ENCODE measurements at places on chromosomes 7 and 10.

DNA sequence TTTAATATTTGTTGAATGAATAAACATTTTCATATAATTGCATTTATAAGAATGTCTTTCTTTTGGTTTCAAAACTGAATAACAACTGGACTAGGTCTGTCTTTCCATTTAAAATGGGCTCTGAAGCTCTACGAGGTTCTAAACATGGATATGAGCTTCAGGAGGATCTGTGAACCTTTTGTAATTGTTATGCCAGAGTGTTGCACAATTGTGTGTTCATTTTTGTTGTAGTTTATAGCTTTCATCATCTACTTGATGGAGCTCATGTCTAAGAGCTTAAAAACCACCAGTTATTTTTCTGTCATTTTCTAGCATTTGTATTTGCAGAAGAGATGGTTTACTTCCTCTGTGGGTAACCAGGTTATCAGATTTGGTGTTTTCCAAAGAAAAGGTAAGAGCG lies 265.7 kb upstream of the NPY start:
- no peak for DNase-seq

DNA sequence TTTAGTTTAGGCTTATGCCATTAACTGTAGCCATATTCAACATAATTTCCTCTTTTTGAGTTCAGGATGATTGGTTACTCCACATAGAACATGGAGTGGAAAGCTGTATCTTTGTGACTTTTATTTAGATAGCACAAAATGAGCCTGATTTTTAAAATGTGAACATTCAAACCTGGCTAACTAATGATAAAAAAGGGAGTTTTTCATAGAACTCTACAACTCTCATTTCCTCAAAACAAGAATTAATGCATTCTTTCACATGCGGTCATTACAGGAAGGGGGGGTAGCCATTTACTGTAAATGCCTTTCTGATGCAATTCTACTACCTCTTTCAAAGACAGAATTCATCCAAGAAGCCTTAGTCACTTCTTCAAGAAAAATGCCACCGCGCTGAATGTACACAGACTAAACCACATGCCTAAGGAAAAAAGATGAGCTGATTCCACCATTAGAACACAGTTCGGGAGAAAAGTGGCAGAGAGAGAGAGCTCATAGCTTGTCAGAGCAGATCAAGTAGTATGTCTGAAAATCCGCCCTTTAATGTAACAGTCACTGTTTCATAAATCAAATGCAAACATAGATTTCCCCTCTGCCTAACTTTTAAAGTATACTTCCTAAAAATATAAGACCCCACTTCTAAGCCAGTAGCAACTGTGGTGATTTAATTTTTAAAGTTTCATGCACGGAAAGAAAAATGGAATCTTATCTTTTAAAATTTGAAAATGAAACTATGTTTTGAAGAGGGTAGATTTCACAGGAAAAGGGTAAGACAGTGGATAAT lies 226.4 kb upstream of the KLF14 start:
- no peak for DNase-seq

DNA sequence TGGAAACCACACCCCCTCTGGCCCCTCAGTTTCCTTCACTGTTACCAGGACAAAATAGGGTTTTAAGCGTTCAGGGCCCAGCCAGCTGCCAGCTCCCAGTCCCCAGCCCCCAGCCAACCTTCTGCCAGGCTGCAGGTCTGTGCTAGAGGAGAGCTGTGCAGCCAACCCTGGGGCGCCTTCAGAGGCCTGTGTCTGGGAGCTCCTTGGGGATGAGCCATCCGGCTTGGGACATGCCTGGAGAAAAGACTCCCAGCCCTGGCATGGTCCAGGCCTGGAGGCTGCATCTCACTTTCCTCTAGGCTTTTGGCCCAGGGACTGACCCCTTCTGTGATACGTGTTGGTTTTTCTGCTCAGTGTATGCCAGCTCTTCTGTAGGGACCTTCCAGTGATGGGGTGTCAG lies 487.6 kb upstream of the MGMT start:
- DNase-seq, result no peak

DNA sequence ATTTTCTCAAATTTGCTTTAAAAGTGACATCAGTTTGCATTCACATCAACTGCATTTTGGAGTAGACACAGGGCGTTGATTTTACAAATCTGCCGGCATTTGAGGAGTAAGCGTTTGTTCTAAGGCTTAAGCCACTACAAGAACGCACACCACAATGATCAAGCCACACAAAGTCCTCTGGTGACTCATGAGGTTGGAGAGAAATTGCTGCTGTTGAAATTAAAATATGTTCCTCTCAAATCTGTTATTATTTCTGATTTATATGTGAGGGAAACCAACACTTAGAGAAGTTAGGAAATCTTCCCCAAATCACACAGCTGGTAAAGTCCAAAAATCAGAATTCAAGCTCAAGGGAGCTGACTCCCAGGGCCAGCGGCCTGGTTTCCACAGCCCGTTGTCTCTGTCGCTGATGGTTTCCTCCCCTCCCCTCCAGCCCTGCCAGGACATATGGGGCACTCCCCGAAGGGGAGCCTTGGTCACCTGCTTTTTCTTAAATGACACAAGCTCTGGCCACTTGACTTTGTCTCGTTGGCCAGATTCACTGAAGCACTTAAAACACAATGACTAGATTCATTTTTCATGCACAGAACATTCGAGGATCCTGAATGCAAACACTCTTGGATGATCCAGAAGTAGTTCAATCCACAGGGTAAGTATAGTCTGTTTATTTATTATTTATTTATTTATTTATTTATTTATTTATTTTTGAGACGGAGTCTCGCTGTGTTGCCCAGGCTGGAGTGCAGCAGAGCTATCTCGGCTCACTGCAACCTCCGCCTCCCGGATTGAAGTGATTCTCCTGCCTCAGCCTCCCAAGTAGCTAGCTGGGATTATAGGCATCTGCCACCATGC lies 29.2 kb upstream of the KLF6 start:
- no peak for DNase-seq

DNA sequence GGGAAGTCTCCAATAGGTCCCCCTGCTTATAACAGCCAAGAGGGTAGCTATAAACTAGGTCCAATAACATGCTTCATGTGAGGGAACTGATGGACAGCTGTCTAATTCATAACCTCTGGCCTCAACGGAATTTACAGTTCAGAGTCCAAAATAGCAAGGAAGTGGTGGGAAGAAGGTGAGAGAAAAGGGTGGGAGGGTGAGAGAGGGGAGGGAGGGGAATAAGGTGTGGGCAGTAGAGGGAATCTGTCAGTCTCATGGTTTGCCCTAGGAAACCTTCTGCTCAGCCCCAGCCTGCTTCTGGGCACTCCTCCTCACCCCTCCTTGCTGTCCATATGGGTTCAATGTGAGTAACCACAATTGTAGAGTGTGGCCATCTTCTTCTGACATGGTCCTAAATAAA lies 133.4 kb upstream of the ADO start:
- DNase-seq, result no peak

GRCh38 chr10:79241990-79242619 lies 105.2 kb upstream of the PPIF start:
- DNase-seq, result no peak

- DNase-seq, result no peak
These were observed 115.9 kb downstream of the CCNY start for GRCh38 chr10:35452171-35452570.

DNA sequence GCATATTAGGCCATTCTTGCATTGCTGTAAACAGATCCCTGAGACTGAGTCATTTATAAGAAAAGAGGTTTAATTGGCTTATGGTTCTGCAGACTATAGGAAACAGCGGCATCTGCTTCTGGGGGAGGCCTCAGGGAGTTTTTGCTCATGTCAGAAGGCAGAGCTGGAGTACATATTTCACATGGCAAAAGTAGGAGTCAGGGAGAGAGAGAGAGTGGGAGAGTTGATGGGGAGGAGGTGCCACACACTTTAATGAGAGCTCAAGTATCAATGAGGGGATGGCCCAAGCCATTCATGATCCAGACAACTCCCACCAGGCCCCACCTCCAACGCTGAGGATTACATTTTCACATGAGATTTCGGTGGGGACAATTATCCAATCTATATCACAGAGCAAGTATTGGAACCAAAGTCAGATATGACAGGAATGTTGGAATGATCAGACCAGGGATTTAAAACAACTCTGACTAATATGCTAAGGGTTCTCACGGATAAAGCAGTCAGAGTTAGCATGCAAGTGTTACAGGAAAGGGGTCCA lies 795.3 kb upstream of the CELF2 start:
- DNase-seq, result no peak

GRCh38 chr7:96359876-96360275 lies 38.0 kb upstream of the SLC25A13 start:
- no peak for DNase-seq

DNA sequence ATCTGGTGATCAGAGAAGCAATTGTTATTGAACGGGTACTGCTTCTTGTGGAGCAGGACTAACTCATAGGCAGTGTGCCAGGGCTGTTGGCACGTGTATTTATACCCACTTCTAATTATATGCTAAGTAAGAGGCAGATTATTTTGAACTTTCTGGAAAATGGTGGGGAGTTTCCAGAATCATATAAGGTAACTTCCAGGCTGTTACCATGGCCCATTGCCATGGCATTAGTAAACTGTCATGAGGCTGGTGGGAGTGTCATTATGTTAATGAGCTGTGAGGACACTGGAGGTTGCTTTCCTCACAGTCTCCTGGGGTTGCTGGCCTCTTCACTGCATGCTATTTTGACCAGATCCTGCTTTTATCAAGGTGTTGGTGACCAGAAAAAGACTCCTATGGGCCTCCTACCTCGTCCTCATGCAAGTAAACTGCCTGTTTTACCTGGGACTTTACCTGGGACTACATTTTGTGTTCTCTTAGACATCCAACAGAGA lies 122.6 kb downstream of the KCND2 start:
- DNase-seq, result no peak

GRCh38 chr7:20786779-20787659 lies at the start of gene SP8:
Gene SP8 (minus strand): TSS chr7:20786886. CDS start chr7:20786798, 88 bp downstream.
- DNase-seq, result peak; percentile 78

DNA sequence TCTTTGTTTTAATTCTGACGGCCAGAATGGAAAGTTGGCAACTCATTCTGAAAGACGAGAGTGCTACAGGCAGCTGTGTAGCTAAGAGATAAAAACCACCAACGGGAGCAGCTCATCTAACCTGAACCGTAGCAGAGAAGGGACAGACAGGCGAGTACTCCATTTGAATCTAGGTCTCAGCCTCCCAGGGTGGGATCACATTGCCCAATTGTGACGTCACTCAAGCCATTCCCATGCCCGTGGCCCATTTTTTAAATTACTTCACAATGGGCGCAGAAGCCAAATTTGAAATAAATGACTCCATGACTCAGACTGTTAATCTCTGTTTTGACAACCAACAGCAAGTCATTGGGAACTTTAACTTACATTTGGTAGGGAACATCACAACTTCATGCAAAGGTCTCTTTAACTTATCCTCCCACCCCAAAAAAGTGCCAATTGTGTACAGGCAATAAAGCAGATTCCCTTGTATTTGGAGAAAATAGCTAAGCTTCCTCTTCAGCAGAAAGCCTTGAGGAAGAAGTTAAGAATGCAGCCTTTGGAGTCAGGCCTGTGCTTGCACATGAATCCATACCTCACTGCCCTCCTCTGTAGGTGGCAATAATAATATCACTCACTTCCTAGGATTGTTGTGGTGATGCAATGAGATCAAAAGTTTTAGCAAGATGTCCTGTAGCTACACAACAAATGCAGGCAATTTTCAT lies 93.2 kb upstream of the KIF5B start:
- no peak for DNase-seq

DNA sequence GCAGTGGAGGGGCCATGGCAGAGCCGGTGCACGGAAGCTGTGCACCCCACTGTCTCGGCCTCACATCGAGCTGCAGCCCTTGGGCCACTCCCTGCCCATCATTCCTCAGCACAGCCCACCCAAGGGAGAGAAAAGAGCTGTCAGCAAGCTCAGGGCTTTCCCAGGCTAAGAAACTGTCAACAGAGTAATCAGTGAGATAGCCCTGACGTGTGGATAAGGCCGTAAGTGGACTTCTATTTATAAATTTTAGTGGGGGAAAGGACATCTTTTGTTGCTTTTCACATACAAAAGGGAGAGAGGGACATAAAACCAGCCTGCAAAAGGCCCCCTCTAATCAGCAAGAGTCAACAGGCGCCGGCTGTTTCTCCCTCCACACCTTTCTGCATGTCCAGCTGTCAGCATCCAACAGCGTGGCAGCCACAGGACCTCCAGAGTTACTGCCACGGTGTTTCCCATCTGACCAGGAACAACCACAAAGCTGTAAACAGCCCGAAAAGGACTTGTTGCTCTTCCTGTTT lies 56.8 kb upstream of the DDC start:
- DNase-seq, result no peak

GRCh38 chr10:73398024-73398423 lies 15.8 kb downstream of the ANXA7 start:
- DNase-seq, result no peak

- no peak for DNase-seq
These were observed 8.5 kb downstream of the C10orf90 start for GRCh38 chr10:126661841-126662515.

DNA sequence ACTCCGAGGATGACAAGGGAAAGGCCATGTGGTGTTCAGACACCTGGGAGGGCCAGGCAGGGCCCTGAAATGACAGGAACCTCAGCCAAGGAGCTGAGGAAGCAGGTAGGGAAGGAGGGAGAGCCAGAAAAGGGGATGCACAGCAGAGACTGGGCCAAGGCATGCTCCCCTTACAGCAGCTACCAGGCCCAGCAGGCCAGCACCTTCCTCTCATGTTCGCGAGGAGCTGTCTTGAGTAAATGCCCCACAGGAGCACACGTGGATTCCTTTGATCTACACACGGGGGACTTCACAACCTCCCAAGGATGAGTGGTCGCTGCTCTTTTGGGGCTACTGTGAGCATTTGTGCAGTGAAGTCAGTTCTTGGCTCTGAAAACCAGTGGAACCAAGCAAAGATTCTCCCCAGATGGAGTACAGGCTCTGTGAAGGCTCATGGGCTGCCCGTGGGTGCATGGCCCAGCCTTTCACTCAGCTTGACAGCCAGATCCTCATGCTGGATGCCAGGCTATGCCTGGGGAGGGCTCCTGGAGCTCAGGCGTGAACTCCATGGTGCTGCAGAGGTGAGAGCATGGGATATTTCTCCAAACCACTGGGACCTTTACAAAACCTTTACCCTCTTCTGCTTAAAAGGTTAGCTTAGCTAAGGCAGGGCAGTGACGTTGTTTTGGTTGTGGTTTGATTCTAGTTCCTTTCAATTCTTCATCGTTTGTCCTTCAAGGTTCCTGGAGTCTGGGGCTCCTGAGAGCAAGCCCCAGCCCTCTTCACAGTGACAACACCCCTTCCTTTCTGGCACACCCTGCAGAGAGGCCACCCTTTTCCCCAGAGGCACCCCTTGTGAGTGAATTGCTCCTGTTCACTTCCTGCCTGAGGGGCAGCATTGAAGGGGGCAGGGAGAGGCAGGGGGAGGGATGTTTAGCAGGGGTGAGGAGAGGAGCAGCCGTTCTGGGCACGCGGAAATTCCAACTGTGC lies 74.2 kb upstream of the ZPBP start:
- DNase-seq, result peak; percentile 53

DNA sequence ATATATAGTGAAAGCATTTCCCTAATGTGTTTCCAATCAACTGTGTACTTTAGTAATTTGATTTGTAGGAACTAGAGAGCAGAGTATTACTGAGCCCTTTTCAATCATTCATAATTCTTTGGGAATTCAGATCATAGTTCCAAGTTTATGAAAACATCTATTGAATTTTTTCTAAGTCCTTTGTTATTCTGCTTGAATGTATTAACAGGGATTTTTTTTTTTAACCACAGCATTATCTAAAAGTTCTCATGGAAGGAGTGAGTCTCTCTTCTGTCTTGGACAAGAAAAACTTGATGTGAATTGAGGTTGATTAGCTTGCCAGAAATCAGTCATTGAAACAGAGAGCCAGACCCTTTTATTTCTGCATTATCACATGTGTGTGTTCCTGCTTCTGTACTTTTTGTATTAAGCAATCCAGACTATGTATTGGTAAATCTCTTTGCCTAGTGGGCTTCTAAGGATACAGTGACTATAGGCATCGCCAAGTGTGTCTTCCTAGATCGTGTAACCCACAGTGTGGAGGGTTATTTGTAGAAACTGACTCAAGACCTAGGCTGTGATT lies 59.9 kb downstream of the BMPER start:
- no peak for DNase-seq
